Caudate nucleus (tissue), 63 donors: ENCODE measurements at places on chromosomes 16 and 17.

- no peak for DNase-seq
These were observed 222.5 kb downstream of the FOXL1 start for GRCh38 chr16:86800894-86801293.

DNA sequence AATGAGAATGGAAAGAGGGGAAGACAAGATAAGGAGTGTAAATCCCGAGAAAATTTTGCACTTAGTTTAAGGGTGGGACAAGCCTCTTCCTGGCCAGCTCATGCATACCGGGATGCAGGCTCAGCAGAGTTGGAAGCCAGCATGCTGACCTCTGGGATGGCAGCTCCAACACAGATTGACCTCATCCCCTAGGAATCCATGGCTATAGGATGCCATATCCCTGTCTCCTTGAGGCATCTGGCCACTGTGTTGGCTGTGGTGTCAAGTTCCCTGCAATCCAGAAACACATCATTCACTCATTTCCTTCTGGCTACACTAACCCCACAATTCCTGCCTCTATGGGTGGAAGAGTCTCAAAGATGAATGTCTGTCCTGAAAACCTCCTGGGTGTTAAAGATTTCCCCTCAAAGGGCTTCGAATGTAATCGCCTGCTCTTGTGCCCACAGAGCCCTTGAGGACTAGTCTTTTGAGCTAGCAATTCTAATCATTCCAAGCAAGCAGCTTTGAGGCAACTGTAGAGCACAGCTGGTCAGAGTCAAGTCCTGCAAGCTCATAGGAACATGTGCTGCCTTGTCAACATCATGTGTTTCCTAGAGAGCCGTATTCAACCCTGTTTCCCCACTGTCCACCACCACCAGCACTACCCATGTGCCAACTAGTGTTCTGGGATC lies 141.4 kb downstream of the PMP22 start:
- no peak for DNase-seq

DNA sequence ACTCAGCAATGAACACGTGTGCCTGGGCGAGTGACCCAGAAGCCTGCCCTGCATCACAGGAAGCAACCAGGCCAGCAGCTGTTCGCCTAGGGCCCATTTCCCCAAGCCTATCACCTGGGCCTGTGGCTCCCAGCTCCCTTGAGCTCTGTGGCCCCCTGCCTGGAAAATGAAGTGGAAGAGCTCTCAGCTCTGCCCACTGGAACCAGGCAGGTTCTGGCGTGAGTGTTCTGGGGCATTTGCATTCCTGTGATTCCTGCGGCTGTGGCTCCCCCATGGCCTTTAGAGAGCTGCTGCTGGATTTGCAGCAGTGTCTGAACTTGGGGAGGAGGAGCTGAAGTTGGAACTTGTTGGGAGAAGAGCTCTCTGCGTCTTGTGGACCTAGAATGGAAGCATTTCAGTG lies 22.8 kb downstream of the PGS1 start:
- no peak for DNase-seq

GRCh38 chr16:23466162-23466885 lies 13.3 kb upstream of the COG7 start:
- DNase-seq, result no peak
